ENCODE measurements at places on chromosomes 3 and 15. TPM values are rescaled to one million over a fixed set of nuclear protein-coding genes. Genes with fewer than 3 reads are reported as not detected.

KCNMB2 gene
- not detected for total RNA-seq

GPR149 gene
- not detected for total RNA-seq

ASB14 gene
- not detected for total RNA-seq

- no peak for DNase-seq
Measured at GRCh38 chr3:58404396-58404795, 29.2 kb downstream of the PDHB start.

DNA sequence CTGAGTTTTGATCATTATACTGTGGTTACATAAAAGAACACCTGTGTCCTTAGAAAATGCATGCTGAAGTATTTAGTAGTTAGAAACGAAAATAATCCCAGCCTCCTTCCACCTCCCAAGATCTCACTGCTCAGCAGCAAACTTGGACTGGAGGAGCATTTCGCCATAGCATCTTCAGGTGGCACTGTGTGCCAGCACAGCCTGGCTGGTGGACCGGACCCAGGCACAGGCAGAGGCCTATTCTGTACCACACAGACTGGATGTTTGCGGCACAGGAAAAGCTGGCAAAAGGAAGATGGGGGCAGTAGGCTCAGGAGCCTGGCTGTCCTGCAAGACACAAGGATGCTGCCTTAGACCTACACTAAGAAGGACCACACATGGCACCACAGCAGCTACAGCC lies 10.2 kb downstream of the STIMATE start:
- no peak for DNase-seq

GRCh38 chr15:52503788-52504496 lies 24.7 kb downstream of the MYO5A start:
- DNase-seq, result no peak

DNA sequence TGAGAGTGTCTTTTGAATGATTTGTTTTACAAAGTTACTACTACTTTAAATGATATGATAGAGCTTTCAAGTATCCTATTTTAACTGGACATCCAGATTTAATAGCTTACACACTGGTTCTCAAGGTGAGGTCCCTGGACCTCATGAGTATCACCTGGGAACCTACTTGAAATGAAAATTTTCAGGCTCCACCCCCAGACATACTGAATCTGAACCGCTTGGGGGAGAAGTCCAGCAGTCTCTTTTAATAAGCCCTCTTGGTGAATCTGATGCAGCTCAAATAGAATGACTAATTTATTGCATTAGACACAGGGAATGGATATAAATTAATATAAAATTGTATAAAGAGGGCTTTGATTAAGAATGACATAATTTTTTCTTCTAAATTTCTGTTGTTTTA lies 29.4 kb upstream of the SLITRK3 start:
- DNase-seq, result peak; percentile 8

DNA sequence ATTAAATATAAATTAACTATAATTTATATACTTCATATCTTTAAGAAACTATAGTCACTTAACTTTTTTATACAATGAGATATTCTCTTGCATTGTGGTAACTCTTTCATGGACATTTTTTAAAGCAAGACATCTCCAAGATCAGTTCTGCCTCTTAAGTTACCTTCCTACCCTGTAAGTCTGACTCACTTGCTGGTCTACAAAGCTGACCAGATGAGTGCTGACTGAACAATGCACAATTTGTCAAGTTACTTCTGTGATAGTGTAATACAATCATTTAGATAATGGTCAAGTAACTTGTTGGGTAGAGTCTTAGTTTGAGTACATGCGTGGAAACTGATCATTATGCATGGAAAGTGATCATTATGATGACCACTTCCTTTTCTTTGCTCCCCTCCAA lies 145.9 kb downstream of the MEIS2 start:
- DNase-seq, result no peak

DNA sequence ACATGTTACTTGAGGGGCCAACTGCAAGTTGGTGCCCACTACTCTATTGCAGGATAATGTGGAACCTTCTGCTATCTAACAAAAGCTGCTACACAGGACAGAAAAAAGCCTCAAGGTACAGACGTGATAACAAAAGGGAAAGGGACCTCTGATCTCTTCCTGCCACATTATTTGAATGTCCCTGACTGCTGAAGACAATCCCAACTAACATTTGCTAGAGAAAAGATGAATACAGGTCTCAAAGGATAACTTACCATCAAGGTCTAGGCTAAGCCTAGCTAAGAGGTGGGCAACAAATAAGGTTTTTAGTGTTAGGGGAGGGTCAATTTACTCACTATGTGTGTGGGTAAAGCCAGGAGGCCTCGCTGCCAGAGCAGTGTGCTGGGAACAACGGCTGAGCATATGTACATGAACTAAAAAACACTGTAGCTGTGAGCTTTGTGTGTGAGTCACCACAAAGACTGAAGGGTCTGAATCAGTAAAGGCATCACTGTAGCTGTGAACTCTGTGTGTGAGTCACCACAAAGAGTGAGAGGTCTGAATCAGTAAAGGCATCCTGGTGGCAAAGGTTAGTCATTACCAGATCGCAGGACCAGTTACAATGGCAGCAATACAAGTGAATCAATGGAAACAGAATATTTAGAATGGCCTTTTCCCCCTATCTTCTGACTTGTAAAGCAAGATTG lies 111.7 kb downstream of the LMLN start:
- DNase-seq, result peak; percentile 72

- no peak for DNase-seq
Measured at GRCh38 chr3:180987344-180987743, 2.2 kb downstream of the DNAJC19 start.

- peak; percentile 65 for DNase-seq
Measured at GRCh38 chr3:129625072-129625874, 18.8 kb upstream of the PLXND1 start.

All from GM23338 (cell line).